H9 (cell line): ENCODE measurements at places on chromosomes 4 and X.

GRCh38 chr4:4720646-4721045 is 138.8 kb upstream of the MSX1 start:
- DNase-seq: no peak

DNA sequence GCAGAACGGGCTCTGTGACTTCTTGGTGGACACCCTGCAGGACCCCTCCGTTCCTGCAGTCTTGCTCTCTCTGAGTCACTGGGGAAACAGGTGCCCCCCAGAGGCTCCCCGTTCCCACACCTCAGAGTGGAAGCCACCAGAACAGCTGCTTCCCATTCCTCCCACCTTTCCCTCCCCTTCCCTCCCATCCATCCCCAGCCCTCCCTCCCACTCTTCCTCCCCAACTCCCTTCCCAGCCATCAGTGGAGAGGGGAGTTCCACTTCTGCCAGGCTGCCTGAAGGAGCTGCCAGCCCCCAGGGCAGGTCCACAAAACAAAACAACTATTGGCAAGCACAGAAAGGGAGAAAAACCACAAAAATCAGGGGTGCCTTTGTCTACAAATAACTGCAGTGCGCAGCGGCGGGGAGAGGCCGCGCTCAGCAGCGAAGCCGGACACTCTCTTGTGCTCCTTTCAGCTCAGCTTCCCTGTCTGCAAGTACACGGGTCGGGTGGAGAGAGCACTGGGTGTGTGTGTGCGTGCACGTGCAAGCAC is 8.1 kb downstream of the SSR4 start:
- no peak for DNase-seq

- DNase-seq: no peak
Observed at GRCh38 chr4:96136056-96136455, 296.2 kb downstream of the PDHA2 start.

DNA sequence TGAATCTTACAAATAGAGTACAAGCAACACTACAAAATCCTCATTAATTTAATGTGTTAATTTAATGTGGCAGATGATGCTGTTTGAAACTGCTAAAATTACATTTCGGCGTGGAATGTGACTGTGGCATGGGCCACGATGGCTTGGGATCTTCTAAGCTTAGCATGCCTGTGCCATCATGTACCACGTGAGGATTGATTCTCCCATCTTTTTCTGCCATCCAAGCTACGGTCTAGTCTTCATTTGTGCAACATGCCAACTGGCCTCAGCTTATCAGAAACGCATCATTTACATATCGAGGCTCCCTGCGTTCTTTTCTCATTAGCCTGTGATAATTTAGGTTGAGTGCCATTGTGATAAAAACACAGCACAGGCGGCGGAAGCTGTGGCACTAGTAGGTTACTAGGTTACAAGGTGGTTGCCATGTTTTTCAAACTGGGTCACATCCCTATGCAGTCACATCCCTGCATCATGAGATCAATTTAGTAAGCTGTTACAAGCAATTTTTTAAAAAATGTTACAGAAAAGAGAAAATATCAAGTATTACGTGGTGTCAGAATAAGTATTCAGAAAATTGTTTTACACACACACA is 189.9 kb upstream of the RBPJ start:
- no peak for DNase-seq

DNA sequence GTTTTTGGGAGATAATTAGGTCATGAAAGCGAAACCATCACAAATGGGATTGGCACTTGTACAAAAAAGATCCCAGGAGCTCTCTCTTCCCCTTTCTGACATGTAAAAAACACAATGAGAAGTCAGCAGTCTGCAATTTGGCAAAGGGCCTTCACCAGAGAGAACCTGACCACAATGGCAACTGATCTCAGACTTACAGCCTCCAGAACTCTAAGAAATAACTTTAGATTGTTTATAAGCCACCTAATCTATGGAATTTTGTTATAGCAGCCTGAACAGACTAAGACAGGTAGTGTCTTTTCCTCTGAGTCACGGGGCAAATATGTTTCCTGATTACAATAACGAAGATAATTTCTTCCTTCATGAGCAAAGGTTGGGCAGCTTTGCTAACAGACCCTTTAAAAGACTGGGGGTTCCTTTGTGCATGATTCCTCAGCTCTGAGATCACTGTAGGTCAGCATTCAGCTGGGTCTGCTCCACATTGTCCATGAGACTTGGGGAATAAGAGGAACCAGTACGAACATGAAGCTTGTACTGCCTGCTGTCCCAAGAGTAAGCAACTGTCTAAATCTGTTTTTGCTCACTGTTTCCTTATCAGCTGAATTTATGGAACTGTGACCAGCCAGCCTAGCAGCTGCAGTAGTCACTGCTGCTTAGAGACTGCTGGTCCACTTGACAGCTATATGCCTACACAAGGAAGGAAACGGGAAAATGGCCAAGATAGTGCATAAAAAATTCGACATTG is 191.6 kb downstream of the ANAPC10 start:
- no peak for DNase-seq

DNA sequence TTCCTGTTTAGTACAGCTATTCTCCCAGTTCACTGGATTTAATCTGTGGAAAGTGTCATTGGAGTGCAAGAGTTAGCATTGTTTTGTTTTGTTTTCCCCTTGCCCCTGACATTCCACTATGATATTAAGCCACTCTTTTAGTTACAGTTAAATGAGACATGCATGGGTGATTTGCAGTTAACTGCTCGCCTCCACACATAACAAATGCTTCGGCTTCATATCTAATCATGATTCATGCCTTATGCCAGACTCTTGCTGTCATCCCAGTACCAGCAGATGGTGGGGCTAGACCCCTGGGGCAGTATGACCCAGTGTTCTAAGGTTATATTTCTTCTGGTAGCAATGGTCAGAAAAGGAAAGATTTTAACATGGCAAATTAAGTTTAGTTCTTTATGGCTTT is 80.1 kb downstream of the RAP1GDS1 start:
- DNase-seq: no peak

DNA sequence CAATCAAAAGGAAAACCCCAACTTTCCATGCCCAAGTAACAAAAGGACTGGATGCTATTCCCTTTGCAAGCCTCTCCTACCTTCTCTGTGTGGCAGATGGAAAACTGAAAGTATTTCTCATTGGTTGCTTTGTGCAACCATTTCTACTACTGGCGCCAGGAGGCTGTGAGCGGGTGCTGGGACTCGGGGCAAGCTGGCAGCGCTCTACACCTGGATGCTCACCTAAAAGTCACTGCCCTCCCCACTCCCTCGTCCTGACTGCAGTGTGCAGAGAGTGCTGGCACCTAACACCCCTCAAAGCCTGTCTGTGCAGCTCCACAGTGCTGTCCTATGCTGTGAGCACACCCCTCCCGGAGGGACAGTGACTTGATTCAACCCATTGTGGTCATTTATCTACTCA is 54.2 kb upstream of the STS start:
- DNase-seq: no peak

- DNase-seq: no peak
Observed at GRCh38 chrX:257681-258289, 23.4 kb upstream of the PLCXD1 start.

DNA sequence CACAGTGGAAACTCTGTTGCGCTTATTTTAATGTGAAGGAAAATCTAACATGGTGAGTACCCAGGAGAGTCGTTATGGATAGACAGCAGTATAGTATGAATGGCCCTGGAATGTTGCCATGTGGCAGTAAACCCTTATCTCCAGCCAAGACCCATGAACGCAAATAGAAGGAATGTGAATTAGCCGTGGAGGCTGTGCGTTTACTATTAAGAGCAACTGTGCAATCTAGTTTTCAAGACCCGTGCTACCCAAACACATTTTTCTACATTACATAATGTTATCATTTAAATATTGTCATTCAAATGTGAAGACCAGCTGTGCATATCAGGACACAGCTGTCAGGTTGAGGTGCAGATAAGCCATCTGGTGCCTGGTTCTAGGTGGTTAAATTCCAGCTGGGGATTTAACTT is 13.3 kb upstream of the AGA start:
- DNase-seq: no peak

DNA sequence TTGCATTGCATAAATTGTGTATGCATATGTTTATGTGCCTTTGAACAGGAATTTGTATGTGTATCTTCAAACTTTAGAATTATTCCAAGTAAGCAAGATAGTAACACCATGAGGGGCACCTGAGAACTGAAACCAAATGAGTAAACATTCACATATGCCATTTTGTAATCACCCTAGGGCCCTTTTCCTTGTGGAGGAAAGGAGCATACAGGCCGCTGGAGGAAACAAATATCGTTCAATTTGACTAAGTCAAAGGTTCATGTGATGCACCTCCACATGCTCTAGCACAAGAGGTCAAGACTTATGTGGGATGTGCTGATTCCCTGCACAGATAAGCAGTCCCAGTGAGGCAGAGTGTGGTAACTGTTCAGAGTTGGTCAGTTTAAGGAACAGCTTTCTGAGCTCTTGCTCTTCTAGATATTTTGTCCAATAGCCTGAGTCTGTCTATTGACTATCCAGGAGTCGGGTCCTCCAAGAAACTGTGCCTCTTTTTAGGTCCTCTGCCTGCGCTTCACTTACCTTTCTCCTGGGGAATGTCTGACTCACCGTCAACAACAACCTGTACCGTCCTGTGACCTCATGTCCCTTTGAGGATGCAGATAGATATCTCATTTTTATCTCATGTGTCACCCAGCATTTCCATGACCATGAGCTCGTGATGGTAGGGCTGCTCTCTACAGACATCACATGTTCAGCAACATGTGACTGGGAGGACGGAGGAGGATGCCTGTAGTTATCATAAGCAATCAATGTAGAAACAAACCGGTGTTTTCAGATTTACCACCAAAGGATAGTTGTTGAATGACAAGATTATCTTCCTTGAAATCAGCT is 196.9 kb downstream of the NWD2 start:
- DNase-seq: no peak

DNA sequence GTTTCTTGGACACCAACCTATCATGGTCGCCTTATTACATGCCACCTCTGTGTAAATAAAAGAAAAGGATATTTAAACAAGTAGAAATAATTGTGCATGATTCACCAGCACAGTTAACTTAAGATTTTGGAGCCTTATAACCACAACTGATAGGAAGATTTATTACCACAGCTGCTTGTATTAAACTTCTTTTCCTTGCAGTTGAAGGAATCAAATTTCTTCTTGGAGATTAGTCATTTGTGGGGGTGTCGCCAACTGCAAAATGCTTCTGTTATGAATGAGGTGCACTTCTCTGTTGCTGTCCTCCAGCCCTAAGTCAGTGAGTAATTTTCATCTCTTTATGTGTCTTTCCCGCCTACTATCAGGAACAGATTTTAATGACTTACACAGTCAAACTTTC is 73.3 kb downstream of the OR13H1 start:
- DNase-seq: no peak

DNA sequence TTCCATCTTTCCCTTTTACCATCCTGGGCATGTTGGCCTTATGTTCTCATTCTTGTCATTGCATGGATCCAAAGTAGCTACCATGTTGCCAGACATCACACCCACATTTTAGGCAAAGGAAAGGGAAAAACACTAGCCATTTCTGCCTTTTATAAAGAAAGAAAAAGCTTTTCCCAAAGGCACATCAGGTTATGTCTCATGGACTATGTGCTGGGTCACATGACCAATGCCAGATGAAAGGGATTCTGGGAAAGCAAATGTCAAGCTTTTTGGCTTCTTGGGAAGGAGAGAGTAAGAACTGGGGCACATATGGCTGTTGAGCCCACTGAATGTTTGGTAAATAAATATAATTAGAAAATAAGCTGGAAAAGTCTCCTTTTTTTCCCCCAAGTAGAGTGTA is 4.3 kb upstream of the SOD3 start:
- DNase-seq: no peak

DNA sequence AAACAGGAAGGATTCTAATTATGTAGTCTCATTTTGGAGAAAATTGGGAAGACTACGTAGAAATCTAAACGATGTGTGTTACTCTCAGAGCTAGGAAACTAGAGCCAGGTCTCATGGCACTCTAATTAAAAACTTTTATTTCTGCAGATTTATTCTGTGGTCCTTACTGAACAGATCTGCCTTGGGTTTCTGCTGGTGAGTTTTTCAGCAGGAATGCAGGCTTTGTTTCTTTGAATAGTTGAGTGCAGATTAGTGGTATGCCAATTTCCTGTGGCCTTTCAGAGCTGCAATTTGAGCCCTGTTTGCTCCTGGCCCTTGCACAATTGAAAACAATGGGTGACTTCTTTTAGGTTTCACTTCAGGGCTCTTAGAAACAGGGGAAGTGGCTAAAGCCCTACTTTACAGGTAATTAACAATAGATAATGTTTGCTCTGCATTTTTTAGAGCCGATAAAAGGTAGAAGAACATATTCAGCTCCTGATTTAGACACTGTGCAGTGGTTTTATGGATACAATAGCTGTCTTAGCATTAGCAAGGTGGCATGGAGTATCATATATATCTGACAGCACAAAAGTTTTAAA is 21.8 kb downstream of the SPRY1 start:
- DNase-seq: peak; percentile 74

- peak; percentile 78 for DNase-seq
Observed at GRCh38 chrX:46573331-46573891, at the start of gene CHST7. TSS of gene CHST7 (plus strand) at chrX:46573765. CDS start at chrX:46573932, 167 bp downstream.

DNA sequence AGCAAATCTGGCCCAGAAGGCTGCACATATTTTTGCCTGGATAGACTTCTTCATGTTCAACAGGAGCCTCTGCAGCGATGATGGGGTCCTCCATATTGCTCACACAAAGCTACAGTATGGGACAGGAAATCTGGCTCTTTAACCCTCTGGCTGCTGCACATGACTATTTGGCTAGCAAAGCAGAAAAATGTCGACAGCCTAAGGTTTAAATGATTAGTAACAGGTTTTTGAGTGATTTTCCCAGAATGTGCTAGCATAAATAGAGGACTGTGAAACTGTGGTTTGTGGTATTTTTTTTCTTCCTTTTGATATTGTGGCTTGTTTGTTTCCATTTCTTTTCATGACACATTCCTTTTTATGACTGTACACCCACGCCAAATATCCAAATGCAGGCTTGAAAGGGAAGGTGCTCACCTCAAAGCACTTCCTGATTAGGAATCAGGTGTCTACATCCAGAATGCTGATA is 120.2 kb upstream of the GK2 start:
- DNase-seq: no peak

GRCh38 chr4:119041951-119042560 is 93.6 kb upstream of the MYOZ2 start:
- peak; percentile 70 for DNase-seq

- DNase-seq: no peak
Observed at GRCh38 chrX:43002526-43003203, 224.7 kb upstream of the PPP1R2C start.

DNA sequence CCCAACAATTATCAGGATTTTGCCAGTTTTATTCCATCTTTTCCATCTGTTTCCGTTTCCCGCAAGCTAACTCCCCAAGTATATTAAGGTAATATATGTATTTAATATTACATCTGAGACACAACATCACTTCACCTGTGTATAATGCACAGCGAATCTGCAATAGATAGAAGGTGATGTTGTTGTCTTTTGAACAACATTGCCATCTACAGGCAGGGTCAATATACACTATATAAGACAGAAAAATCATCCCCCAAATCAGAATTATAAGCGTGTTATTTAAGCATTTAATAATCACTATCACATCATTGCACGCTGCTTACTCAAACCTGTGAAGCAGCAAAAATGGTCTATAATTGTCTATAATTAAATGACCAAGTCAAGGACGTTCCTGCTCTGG is 1115.5 kb downstream of the NLGN4X start:
- DNase-seq: no peak

GRCh38 chr4:78627046-78627965 is 75.7 kb downstream of the ANXA3 start:
- no peak for DNase-seq
